Neuronal stem cell (in vitro differentiated cells): ENCODE measurements at places on chromosomes 2 and 18.

GRCh38 chr2:180184506-180184905, 177.4 kb upstream of the CWC22 start:
- DNase-seq: no peak

- no peak for DNase-seq
Observed at GRCh38 chr2:9744256-9745004, 98.8 kb upstream of the TAF1B start.

DNA sequence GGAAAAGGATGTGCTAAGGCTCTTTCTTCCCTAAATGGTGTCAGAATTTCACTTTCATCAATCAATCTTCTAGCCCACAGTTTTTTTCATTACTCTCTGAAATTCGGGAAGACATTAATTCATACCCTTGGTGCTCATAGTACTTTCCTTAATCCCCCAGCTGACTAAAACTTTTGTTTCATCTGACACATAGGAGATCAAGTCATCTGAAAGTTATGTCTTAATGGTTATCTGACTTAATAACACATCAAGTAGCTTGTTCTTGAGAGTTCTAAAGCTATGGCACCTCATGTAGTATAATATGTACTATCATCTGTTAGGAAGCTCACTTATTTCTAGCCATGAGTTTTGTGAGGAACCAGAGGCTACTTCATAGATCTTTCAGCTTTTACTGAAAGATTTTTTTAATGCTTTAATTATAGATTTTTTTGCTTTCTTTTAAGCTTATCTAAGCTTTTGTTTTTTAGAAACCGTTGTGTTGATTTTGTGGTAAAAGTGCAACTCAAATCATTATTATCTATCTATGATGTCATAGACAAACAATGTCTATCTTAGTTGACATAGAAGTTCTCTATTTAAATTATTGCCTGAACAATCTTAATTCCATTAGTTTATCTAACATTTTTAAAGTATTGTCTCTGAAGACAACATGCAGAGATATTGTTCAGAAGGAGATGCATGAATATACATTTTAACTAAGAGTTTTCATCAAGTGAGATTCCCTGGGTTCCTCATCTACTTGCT, 93.6 kb upstream of the UBXN4 start:
- no peak for DNase-seq

DNA sequence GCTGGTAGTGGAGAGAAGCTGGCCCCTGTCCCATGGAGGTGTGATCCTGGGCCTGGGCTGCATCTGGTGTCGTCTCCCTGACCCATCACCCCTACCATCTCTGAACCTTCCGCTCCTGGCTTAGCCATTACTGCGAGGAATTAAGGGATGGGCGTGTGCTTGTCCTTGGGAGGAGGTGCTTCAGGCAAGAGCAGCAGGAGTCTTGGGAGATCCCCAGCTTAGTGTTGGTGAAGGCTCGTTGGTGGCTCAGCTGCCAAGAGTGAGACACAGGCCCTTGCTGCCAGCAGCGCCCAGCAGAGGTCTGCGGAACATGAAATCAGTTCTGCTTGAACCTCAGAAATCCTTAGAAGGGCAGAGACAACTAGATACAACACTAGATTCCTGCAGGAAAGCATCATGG, 59.9 kb upstream of the TGFA start:
- DNase-seq: no peak

GRCh38 chr18:62368100-62368499, 43.0 kb downstream of the TNFRSF11A start:
- no peak for DNase-seq

- DNase-seq: no peak
Observed at GRCh38 chr2:118731413-118731812, 116.0 kb downstream of the EN1 start.

DNA sequence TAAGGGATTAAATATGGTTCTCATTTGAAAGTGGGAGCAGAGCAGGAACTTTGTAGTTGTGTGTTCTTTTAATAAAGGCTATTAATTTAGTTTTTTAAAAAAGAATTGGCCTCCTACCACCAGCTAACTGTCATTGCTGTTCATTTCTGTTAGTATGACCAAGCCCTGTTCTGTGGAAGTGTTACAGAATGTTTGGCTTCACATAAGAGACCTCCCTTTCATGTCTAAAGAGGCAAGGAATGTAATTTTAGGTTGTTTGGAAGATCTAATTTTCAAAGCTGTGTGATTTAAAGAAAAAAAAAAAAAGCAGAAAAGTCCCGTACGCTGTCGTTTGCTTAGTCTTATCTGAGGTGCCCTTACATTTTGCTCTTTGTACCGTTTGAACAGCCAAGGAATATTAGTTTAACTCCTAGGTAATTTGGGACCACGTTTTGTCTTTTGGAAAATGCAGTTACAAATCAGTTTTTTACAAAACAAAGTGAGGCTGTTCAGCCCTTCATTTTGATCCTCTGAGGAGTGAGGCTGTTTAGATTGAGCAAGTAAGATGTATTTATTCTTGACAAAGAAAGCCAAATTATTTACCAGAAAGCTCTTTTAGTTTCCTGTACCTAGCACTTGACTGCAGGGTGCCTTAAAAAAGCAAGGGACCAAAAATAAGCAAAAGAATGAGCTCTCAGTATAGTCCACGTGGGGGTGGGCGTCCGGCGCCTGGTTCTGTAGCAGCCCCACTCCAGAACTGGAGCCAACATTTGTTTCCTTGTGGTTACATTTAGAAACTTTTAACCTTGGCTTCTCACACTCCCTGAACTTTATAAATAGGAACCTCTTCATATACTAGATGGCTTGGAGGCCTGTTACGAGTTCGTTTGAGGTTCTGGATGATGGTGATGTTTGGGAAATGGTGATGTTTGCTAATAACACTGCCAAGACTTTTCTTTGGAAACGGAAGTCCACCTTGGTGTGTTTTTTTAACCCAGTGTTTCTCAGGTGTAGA, 136.2 kb downstream of the FMNL2 start:
- DNase-seq: no peak

DNA sequence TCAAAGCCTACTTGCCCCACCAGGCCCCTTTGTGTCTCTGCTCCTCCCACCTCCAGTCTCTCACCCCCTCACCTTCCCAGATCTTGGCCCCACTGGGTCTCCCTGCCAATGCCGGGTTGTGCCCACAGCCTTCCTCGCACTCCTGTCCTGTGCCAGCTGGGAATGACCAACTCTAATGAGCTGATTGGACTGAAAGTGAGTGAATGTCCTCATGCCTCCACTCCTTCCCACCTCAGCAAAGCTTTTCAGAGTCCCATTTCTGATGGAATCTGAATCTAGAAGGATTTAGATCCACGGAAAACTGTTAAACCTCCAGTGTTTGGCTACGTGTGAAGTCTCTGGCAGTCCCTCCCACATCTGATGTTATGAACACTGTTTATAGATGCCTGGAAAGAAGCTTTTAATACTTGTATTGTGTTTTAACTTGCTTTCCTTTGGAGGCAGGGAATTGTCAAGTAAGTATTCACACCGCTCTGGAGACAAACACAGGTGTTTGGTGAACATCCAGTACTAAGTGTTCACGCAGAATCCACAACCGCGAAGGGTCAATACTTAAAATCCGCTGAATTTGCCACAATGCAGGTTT, 103.9 kb downstream of the RTN4 start:
- no peak for DNase-seq

DNA sequence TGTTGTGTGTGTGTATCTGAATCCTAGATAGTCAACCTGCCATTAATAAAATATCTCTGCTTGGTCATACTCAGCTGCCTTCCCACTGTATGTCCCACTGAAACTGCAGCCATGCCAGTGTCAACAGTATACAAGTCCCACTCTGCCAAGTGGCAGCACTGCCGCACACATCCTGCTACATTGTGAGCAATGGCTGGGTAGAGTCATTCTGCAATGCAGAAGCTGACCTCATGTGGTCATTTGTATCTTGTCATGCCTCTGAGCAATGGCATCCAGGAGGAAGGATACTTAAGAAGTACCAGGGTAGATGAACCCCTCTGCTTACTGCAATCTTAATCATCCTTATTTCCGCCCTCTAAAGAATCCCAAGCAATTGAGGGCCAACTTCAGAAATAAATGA, 302.2 kb upstream of the DDX18 start:
- DNase-seq: no peak

DNA sequence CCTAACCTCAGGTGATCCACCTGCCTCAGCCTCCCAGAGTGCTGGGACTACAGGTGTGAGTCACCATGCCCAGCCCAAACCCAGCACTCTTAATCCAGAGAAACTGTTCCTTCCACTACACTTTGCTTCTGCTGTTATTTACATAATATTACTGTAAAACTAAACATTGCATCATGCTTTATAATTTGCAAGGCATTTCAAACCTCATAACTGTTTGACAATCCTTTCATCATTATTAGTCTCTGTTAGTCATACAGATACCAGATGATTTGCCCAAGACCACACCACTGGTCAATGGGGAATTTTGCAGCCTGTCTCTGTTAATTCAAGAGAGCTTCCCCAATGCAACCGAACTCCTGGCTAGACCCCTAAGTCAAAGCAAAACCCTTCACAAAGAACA, 338.3 kb downstream of the ALK start:
- DNase-seq: no peak

DNA sequence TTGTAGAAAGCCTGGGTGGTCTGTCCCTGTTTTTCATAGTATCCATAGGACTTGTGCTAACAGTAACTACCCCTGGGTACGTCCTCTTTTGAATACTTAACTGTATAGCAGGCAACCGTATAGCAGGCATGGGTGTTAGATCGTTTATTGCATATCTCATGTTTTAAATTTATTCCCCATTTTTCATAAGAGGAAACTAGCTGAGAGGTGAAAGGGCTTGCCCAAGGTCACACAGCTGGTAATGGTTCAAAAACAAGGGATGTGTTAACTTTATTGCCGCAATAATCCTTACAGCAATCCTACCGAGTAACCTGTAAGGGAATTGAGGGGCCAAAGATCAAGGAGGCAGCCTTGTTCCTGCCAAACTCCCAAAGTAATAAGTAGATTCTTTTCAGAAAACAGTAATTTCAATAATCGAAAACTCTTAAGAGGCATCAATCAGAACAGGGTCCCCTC, 990 bp upstream of the MGAT4A start:
- no peak for DNase-seq

DNA sequence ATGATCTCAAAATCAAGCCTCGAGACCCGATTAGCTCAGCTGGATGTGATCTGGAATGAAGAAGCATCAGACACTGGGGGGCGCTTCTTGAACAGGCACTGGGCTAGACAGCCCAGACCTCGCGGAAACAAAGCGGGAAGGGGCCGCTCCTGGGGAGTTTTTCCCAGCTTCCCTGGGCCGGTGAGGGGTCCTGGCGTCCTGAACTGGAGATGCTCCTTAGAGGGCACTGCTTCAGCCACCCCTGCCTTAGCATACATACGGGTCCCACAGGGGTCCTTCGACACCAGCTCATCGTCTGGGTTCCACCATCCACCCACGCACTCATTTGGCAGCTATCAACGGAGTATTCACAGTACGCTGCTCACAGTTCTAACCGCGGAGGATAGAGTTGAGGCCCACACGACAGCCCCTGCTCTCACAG, 146.7 kb downstream of the TSN start:
- no peak for DNase-seq

DNA sequence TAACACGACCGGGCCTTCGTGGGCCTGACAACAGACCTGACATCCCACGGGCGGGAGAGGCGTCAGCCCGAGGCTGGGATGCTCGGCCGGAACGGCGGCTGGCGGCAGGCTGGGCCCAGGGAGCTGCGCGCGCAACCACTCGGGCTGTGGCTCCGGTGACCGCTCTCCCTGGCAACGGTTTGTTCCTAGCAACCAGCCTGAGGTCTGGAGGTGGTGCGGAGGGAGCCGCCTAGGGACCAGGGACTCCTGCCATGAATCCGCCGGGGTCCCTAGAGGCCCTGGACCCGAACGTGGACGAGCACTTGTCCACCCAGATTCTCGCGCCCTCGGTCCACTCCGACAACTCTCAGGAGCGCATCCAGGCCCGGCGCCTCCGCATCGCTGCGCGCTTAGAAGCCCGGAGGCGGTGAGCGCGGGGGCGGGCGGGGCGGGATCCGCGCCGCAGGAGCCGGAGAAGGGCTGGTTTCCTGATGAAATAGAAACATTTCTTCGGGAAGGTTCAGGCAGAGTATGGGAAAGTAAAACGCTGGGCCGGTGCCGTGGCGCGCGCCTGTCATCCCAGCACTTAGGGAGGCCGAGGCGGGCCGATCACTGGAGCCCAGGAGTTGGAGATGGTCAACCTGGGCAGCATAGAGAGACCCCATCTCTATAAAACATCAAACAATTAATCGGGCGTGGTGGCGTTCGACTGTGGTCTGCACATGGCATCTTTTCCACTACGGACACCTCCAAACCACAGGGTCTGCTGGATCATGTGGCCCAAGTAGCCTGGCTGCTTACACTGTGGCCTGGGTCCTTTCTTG, at the start of gene DRC1:
Gene DRC1 (plus strand): TSS at position 182 of the 803 bp plus-strand sequence. CDS start 70 bp downstream, at position 252.
- peak; percentile 84 for DNase-seq

GRCh38 chr2:68469935-68470334, 2.5 kb downstream of the APLF start:
- no peak for DNase-seq

DNA sequence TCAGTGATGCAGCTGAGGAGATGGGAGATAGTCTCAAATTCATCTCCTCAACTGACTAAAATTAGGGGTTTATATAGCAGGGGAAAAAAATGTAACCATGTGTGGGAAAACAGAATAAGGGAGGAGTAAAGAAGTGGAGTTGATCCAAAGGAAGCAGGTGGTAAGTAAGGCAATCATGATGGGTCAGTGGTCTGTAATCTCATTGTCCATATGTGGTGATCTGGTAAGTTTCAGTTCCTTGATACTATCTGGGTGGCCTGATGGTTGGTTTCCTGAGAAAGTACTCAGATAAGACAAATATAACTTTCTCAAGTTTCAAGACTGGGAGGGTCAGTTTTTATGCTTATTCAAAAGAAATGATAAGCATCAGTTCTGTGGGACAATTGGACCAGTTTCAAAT, 312.3 kb upstream of the KCNJ3 start:
- DNase-seq: no peak

DNA sequence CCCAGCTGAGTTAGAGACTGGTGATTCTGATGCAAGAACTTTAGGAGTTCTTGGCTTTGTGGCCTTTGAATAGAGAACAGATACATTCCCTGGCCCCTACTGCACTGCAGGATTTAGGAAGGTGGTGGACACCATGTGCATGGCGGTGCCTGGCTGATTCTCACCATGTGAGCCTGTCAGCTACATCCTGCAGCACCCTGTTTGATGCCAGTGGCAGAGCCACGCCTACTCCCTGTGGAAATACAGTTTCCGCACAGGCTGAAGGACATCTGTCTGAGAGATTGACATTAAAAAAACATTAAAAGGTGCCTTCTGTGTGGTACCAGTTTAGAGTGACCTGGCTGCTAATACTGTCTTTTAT, 50.0 kb downstream of the KCNE4 start:
- DNase-seq: no peak

- no peak for DNase-seq
Observed at GRCh38 chr18:35729991-35730668, 148.6 kb downstream of the GALNT1 start.

GRCh38 chr2:225017713-225018112, 24.6 kb downstream of the DOCK10 start:
- no peak for DNase-seq

GRCh38 chr2:19362094-19362754, 3.8 kb upstream of the OSR1 start:
- no peak for DNase-seq

DNA sequence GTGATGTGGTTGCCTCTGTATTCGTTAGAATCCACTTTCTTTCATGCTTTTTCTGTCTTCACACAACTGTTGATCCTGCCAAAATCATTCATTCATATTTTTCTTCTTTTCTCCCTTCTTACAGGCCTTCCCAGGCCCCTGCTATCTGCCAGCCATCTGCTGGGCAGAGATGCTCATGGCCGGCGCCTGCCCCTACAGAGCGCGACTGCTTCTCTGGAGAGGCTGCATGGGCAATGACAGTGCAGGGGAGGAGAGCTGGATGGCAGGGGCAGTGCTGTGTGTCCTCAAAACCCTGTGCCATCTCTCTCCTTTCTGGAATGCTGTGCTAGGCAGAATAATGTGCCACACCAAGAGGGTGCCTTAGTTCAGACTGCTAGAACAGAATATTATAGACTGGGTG, 125.2 kb downstream of the INHBB start:
- DNase-seq: no peak
